Heart right ventricle (tissue), 16 donors: ENCODE measurements at places on chromosomes 12 and 14. TPM values are rescaled to one million over a fixed set of nuclear protein-coding genes. Genes with fewer than 3 reads are reported as not detected.
A peak's percentile ranks its signal among the peaks of the same experiment; 100 is the strongest.

DNA sequence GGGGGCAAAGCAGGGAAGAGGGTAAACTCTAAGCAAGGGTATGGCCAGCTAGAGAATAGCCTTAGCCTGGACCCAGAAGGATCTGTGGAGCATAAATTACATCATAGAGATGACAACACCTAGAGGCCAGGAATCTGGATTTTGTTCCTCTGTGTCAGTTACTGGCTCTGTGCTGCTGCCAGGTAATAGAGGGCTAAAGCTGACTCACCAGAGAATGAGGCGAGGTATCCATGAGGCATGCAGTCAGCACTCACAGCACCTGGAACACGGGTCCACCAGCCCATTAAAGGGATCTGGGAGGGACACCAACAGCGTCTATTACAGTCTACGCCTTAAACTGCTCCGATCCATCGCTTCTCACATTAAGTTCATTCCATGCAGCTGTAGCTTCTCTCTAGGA is 74.9 kb upstream of the CMKLR1 start:
- no peak for DNase-seq

- no peak for DNase-seq
Measured at GRCh38 chr12:53328043-53328435, 6.6 kb upstream of the AAAS start.

- peak; percentile 78 for DNase-seq
Measured at GRCh38 chr12:48977290-48978281, 536 bp upstream of the WNT1 start.

DNA sequence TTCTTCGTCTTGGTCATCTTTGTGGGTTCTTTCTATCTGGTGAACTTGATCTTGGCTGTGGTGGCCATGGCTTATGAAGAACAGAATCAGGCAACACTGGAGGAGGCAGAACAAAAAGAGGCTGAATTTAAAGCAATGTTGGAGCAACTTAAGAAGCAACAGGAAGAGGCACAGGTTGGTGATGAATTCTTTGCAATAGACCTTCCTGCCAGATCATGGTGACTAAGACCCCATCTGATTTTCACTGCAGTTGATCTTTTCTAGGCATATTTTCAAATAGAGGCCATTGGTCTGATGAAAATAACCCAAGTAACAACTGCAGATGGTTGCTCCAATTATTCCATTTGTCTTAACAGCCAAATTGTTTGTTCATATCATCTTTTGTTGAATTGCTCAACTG is 114.4 kb downstream of the SCN8A start:
- no peak for DNase-seq

ZNF410 gene
- total RNA-seq = 18.9 TPM

- no peak for DNase-seq
Measured at GRCh38 chr12:131487388-131488124, 223.3 kb upstream of the SFSWAP start.
